Stimulated activated CD4-positive, alpha-beta T cell treated with anti-CD3 and anti-CD28 coated beads, Interleukin-15, amount 100 ng/mL, for 48 hours (primary cell): ENCODE measurements at places on chromosomes 1 and 21.

- no peak for DNase-seq
Measured at GRCh38 chr1:53111073-53111556, 31.3 kb downstream of the SLC1A7 start.

DNA sequence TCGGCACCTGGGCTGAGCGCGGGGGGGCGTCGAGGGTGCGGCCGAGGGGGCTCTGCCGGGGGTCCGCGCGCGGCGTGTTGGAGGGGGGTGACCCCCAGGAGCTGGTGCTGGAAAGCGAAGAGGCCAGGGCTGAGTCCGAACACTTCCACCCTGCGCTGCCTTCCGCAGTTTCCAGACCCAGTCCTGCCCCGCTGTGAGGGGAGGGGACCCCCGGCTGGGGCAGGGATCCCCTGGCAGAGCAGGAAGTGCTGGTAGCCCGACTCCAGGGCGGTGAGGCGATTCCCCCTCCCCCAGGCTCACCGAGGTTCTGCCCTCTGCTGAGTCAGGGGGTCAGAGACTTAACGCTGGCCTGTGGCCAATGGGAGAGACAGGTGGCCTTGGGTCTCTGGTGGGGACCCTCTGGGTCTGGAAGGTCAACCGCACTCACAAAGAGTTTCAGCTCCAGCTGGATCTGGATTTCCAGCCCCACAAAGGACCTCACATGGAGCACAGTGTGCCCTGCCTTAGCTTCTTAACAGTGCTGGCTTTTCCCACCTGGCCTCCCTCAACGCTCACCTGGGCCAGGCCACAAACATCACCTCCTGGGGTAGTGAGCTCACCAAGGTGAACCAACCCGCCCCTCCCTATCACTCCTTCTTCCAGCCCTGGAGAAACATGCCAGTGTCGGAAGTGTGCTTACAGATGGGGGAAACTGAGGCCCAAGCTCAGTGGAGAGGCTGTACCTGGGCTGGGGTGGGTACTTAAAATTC lies 39.8 kb upstream of the SYNC start:
- DNase-seq: no peak

GRCh38 chr21:31898933-31899630 lies 26.3 kb downstream of the HUNK start:
- DNase-seq: no peak

GRCh38 chr1:234564035-234565029 lies 45.6 kb downstream of the IRF2BP2 start:
- DNase-seq: no peak

DNA sequence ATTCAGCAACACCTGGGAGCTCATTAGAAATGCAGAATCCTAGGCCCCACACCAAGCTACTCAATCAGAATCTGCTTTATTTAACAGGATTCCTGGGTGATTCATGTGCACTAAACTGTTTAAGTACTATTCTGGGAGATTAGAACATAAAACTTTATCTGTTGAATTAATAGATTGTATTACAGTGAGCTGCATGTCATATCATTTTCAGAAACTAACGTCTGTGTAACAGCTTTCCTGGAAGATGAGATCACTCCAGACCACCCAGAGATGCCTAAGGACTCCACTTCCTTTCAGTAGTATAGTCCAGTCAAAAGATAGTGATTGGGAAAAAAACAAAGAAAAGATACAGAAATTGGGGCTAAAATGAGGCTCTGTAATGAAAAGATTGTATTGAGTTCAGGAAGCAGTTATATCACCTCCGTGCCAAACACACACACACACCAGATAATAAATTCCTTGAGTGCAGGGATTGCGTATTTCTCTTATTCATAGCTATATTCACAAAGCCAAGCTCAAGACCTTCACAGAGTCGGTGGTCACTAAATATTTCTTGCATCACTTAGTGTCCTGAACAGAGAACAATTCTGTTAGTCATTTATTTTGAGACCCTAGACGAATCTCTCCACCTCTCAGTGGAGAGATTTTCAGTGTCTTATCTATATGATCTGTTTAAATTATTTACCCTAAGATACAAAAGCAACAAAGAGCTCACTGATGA lies 178.2 kb downstream of the DSCAM start:
- no peak for DNase-seq

DNA sequence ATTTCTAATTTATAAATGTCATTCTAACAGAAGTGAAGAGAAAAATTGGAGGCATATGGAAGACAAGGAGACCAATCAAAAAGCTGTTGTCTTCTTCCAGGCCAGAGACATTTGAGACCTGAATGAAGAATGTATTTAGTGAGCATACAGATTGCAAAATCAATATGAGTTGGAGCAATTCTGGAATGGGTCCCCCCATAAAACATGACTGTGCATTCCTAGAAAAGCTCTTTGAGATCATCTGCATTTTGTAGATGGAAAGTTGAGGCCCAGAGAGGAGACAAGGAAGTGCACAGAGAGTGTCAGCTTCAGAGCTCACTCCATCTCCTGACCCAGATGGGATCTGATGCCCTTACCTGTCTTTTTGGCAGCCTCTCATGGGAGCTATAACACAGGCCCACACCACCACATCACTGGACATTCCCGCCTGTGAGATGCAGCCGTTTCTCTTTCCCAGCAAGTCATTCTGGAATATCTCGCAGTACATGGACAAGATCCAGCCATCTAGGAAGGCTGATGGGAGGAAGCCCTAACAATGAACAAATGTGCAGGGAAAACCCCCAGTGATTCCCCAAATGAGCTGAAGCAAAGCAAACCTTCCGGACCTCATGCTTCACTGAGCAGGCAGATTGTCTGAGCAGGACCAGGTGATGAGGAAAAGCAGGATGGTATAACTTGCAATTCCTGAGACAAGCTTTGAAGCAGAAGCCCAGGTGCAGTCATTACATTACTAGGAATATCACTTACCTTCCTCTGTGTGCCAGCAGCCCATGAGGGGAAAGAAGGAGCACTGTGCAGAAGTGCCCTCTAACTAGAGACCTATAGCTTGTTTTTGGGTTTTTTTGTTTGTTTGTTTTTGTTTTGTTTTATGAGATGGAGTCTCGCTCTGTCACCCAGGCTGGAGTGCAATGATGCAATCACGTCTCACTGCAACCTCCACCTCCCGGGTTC lies 445.6 kb downstream of the PLPP3 start:
- no peak for DNase-seq

DNA sequence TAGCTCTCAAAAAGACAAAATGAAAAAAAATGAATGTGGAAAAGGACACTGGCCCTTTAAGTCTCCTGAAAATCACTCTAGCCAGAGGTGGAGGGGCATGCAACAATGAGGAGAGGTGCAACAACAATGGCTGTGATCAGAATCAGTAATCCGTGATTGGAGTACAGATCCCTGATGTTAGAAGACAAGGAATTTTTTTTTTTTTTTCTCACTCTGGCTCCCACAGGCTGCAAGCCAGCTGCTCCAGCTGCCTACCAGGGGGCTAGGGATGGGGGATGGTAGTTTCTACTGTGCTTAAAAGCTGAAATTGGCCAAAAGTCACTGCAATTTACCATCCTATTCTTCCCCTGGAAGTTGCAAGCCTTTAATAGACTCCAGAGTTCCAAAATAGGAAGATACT lies 54.5 kb downstream of the STYXL2 start:
- DNase-seq: no peak

DNA sequence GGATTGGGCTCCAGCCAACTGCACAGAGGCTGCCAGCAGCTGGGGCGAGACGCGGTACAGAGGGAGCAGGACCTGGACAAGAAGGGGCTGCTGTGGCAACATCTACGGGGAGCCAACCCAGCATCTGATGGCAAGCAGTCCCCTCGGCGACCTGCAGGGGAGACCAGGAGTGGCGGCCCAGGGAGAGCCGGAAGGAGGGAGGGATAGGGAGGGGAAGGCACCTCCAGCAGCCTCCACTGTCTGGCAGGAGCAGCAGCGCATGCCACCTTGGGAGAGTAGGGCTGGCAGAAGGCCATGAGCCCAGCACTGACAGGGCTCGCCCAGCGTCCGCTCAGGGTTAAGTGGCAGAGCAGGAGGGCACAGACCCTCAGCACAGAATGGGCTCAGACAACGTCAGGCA lies 17.3 kb downstream of the CHD5 start:
- no peak for DNase-seq

GRCh38 chr1:64246294-64246917 lies 43.0 kb downstream of the UBE2U start:
- DNase-seq: no peak

GRCh38 chr1:1527092-1527816 lies 13.2 kb downstream of the TMEM240 start:
- DNase-seq: no peak

- DNase-seq: no peak
Measured at GRCh38 chr1:12636098-12636950, 7.6 kb upstream of the AADACL4 start.

- no peak for DNase-seq
Measured at GRCh38 chr21:36489776-36490165, 9.8 kb upstream of the CLDN14 start.

DNA sequence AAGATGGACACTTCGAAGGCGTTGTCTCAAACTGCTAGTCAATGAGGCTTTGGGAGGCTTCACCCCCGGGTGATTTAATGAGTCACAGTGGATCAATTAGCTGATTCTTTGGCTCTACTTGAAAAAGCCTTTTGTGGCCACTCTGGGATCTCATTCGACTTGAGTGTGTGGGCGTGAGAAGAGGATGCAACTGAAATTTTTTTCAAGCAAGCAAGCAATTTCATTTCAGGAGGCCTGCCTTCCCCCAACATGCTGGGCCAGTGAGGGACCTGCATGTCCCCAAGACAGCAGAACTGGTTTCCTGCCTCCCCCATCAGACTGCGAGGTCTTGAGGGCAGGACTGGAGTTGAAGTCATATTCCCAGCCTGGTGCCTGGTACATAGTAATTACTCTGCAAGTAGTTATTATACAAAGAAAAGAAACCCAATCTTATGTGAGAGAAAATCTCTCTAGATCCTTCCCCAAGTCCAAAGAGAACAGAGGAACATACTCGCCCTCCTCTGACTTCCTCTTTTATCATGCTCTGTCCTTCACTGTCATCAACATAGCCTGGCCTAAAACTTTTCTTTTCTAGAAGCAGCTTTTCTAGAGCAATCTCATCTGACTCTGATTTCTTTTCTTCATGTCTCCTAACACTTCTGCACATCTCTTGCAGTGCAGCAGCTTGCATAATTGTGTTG lies 22.7 kb downstream of the SYT6 start:
- no peak for DNase-seq

DNA sequence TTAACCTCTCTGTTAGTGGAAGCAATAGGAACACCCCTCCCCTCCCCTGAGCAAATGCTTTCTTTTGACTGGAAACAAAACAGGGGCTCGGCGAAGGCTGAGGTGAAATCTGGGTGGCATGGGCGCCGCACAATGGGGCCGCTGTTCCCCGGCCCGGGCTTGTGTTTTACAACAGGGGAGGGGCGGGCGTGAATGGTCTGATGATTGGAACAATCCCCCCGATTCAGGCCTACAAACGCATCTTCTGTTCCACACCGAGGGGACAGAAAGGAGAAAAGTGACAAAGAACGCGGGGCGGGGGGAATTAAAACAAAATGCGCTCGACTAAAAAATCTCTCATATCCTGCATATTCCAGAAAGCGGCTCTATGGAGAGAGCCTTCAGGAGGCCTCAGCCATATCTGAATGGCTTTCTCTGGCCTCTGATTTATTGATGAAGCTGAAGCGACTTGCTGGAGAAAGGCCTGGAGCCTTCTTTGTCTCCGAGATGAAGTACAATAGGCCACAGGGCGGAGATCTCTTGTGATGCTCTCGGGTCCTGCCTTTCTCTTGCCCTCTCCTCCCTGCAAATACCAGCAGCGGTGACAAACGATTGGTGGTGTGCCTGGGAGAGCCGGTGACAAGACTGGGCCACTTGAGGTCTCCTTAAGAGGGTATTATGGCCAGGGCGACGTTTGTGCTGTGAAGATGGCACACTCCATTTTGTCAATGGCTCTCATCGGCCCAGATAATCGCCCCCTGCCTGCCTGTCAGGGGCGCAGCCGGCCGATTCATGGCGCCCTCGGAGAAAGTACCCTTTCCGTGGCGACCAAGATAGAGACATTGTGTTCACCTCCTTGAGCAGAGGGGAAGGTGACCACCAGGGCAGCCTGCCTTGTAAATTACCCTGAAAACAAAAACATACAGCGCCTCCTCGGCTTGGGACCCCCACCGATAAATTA lies 47.1 kb upstream of the OLIG2 start:
- no peak for DNase-seq

GRCh38 chr1:8031176-8031785 lies 5.2 kb upstream of the ERRFI1 start:
- no peak for DNase-seq

- DNase-seq: no peak
Measured at GRCh38 chr1:111821121-111821745, 65.5 kb downstream of the DDX20 start.

- DNase-seq: no peak
Measured at GRCh38 chr1:208587110-208587509, 342.9 kb upstream of the PLXNA2 start.

- DNase-seq: no peak
Measured at GRCh38 chr1:90305577-90305976, 310.7 kb downstream of the ZNF326 start.

DNA sequence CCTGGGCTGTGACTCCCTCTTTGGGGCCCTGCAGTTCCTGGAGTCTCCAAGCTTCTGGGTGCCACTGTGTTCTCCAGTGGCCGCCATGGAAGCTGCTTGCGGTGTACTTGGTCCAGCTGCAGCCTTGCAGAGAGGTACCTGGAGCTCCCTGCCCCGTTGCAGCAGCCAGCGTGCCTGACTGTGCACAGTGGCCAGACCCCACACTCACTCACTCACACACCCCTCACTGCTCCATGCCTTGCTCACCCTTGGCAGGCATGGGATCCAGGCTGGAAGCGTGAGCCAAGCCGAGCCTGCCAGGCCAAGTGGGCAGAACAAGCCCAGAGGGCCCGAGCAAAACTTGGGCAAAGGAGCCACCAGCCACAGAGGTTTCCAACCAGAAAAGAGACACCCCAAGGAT lies 43.0 kb downstream of the MATN1 start:
- DNase-seq: no peak

GRCh38 chr21:43864962-43865539 lies at the start of gene AGPAT3:
AGPAT3 (plus strand) TSS chr21:43865223; CDS start chr21:43959682, 94,459 bp downstream.
- no peak for DNase-seq

DNA sequence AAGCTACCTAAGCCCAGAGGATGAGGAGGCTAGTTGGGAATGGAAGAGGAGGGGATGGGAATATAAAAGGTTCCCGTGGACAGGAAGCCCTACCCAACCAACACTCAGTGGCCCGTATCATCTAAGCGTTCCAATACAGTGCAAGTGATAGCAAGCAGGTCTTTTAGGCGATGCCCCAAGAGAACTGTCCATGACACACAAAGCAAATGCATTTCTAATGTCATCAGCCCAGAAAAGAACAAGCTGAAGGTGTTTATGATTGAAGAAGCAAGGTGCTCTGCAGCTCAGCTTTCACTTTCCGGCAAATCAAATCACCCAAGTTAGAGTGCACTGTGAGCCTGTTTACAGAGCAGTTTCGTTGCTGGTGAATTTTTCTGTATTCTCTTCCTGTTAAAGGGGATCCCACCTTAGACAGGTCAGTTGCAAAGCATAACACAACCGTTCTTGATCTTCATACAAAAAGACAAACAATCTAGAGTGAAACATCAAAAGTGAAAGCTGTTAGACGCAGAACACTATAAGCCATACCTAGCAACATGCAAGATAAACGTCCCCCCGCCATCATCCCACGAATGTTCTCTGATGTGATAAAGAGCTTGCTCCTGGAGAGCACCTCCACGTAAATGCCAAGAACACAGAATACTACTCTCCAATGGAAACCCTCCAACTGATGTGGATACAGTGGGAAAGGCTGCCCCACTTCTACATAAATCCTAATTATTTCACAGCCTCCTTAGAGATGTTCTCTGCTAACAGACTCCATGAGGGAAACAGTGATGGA lies 54.0 kb downstream of the PGBD5 start:
- no peak for DNase-seq
